ENCODE measurements at places on chromosomes 6 and 20.
A peak's percentile ranks its signal among the peaks of the same experiment; 100 is the strongest.

DNA sequence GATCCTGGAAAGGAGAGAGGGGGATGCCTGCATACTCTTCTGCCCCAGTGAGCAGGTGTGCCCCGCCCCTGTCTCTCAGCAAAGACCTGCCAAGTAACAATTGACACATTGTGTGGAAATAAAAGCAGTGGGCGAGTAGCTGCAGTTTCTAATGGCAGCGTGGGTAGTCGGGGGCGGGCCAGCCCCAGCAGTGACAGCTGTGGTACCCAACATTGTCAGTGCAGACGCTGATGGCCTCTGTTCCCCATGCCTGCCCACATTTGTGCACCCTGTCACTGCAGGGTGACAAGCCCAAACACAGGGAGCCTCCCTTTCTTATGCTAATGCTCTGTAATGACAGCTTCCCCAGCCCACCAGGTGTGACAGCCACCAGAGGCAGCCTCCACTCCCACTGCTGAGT, 491.7 kb downstream of the DHX35 start:
- DNase-seq: no peak

DNA sequence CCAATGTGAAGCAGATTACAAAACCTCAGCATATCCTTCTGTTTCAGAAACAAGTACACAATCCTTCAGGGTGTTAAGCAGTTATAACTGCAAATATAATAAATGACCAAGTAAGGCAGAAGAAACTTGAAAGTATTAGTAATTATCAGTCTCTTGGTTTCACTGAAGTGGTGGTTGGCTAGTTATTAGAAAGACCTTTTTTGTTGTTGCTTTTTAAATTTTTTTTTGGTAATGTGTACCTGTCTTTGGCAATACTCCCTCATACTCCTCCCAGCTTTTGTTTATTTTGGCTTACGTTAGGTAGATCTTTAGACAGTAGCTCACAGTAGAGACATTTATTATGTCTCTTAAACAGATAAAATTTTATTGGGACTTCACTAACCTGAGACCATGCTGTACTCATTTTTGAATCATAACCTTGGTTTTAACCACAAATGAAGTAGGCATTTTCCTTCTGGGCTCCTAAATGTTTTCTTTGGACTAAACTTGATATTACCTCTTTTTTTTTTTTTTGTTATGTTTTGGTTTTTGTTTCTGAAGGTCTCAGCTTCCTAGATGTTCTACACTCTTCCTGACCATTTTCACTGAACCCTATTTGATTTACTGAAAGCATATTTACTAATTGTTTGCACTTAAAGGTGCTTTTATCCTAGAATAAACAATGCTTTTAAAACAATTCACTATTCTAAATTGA, 6.4 kb downstream of the CD2AP start:
- DNase-seq: no peak

GRCh38 chr6:148888856-148889255, 142.0 kb downstream of the UST start:
- DNase-seq: no peak

DNA sequence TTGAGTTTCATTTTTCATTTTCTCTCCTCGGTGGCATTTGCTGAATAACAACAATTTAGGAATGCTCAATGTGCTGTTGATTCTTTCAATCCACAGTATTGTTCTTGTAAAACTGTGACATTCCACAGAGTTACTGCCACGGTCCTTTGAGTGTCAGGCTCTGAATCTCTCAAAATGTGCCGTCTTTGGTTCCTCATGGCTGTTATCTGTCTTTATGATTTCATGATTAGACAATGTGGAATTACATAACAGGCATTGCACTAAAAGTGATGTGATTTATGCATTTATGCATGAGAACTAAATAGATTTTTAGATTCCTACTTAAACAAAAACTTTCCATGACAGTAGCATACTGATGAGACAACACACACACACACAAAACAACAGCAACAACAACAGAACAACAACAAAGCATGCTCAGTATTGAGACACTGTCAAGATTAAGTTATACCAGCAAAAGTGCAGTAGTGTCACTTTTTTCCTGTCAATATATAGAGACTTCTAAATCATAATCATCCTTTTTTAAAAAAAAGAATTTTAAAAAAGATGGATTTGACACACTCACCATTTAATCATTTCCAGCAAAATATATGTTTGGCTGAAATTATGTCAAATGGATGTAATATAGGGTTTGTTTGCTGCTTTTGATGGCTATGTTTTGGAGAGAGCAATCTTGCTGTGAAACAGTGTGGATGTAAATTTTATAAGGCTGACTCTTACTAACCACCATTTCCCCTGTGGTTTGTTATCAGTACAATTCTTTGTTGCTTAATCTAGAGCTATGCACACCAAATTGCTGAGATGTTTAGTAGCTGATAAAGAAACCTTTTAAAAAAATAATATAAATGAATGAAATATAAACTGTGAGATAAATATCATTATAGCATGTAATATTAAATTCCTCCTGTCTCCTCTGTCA, 88.1 kb downstream of the SNAP25 start:
- no peak for DNase-seq

- DNase-seq: no peak
Observed at GRCh38 chr6:124226396-124226795, 422.7 kb downstream of the NKAIN2 start.

GRCh38 chr6:1654054-1654453, 44.3 kb downstream of the FOXC1 start:
- no peak for DNase-seq

DNA sequence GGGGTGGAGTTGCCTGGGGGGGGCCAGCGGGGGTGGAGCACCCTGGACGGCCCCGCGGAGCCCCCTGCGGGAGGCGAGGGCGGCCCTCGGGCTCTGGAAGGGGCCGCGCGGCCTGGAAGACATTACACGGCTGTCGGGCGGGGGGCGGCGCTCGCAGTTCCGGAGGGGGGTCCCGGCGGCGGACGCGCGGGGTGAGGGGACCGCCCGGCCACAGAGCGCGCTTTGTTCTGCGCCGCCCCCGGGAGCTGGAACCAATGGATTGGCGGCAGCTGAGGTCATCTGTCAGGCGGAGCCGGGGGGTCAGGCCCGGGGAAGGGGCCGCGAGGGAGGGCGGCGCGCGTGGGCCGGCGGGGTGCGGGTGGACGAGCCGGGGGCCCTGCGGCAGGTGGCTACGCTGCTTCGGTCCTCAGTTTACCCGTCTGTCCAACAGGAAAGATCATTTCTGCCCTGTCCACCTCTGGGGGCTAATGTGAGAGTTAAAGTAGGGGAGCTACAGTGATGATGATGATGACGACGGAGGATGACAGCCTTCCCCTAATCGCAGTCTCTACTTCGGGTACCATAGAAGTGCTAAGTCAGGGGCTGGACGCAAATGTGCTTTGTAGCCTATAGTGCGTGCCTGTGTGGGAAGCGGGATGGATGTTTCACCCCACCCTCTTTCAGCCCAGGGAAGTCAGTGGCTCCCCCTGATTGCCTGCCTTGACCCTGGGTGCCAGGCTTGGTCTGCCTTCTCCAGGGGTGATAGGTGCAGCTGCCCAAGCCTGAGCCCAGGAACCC, 10.4 kb downstream of the SRXN1 start:
- no peak for DNase-seq

- DNase-seq: peak; percentile 36
Observed at GRCh38 chr6:129709196-129709768, 695 bp downstream of the ARHGAP18 start.

GRCh38 chr6:130676077-130676772, 151.0 kb upstream of the SMLR1 start:
- DNase-seq: no peak

DNA sequence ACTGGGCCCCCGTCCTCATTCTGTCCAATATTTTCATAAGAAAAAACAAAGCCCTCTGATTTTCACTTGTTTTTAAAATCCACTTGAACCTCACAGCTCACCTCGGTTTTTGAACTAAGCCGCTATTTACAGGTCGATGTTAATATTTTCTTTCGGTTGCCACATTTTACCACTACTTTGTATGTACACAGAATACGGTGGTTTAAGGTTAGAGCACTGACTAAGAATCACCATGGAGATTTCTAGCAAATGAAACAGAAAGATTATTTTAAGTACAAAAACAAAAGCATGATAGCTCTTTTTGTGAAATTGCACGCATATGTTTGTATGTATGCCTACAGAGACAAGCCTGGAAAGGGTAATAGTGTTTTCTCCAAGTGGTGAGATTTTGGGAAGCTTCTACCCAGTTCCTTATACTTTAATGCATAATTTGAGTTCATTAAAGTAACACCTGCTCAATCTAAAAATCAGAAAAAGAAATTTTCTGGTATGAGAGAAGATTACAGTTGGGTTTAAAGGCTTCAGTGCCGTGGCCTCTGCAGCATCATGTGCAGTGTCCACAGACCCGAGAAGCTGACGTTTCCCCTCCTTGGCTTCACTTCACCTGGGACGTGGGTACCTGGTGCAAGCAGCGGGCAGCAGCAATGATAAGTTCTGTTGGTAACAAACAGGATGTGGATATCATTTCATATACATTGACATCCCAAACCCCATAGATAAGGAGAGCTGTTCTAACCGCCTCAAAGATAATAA, 144.0 kb downstream of the UST start:
- no peak for DNase-seq

DNA sequence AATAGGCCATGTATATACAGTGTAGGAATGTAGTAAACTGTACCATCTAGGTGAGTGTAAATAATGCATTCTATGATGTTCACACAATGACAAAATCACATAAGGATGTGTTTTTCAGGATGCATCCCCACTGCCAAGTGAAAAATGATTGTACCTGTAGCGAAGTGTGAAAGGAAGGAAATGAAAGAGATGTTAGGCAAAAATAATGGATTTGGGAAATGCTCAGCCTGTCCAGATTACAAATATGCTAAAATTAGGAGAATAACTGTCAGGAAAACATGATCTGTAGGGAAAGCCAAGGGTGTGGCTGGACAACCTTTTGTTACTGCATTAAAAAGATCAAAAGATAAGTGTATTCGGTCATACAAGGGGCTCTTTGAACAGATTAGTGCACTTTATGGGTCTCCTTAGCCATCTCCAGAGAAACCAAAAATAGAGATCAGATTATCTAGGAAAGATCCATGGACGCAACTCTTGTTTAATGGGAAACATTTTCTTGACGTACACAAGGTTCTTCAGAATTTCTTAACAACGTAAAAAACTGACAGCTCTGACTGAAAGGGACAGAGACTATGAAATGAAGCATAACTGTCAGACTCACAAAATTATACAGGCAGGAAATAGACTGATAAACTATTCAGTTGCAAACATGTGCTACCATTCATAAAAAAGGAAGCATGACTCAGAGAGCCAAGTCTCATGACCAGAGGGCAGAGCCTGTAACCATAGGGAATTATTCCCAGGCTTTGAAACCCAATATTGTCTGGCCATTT, 253.6 kb upstream of the RAB32 start:
- no peak for DNase-seq

- DNase-seq: peak; percentile 98
Observed at GRCh38 chr20:34876406-34877282, at the start of gene ACSS2. Gene ACSS2, plus strand, starts transcription at chr20:34876612. Its CDS starts 34 bp downstream, at chr20:34876646.

GRCh38 chr20:40481743-40482458, 207.1 kb downstream of the MAFB start:
- no peak for DNase-seq

- no peak for DNase-seq
Observed at GRCh38 chr20:18188434-18188833, 50.8 kb downstream of the KAT14 start.

DNA sequence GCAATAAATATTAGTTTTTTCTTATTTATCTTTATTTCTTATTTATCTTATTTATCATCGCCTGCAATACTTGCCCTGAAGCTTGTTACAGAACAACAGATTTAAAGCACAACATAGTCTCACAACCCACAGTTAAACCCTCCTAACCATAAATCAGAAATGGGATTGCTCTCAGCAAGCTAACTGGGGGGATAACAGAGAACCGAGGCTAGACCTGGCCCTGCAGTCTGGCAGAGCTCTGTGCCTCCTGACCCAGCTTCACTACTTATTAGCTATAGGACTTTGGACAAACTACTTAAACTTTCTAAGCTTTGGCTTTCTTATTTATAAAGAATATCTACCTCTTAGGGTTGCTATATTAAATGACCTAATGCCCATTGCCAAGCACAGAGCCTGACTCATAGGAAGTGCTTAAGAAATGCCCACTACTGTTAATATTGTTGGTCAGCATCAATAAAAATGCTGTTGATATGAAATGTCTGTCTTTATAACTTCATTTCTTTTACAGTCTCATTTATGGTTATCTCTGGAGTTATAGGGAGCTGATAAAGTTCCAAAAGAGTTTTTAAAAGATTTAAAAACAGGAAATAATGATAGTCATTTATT, 87.9 kb upstream of the BEND6 start:
- DNase-seq: no peak

DNA sequence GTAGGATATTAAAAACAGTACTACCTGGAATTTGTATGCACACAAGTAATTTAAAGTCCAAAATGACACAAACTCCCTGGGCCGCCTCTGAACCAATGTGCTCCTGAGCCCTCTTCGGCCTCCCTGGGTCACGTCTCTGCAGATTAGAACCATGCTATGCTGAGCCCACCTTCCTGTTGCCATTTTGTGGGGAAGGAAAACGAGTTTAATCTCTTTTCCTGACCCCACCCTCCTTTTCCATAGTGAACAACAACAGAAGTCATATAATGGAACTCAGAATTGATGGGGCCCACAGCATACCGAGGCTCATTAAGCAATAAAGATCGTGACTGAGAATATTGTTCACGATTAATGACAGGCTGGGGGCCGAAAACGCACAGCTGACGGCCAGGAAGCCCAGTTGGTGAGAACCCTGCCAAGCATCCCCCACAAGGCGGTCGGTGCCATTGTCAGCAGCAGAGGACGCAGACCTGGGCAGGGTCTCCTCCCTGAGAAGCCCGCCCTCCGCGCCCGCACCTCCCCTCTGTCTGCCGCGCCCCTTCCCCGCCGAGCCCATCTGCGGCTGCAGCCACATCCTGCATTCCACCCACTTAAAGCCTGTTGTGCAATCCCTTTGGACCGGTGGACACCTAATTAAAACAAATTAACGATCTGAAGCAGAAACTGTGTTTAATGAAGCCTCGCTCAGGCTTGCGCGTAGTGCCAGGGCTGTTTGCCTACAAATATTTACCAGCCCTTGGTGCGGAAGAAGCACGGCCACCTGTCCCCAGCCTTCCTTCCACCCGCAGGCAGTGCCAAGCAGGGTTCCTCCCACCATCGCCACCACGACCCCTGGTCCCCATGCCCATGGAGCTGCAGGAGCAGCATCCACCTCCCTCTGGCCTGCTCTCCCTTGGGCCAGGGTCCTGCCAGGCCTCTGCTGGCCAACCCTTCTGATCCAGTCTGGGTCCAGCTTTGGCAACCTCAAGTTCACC, 68.1 kb downstream of the DLL1 start:
- no peak for DNase-seq

GRCh38 chr20:34074101-34074760, 37.8 kb downstream of the EIF2S2 start:
- DNase-seq: no peak

GRCh38 chr6:80142586-80142985, 36.1 kb downstream of the BCKDHB start:
- no peak for DNase-seq

DNA sequence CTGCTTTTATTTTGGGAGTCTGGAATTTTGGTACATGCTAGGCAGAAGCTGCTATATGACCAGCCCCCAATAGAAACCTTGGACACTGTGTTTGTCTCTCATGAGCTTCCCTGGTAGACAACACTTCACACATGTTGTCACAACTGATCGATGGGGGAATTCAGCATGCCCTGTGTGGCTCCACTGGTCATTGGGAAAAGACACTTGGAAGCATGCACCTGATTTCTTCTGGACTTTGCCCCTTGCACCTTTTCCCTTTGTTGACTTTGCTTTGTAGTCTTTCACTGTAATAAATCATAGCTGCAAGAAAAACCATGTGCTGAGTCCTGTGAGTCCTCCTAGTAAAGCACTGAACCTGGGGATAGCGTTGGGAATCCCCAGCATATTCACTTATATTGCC, 7.9 kb upstream of the WFDC10A start:
- no peak for DNase-seq

- no peak for DNase-seq
Observed at GRCh38 chr20:10864076-10864672, 190.4 kb upstream of the JAG1 start.

All from anterior cingulate cortex (tissue), 58 donors.